ENCODE measurements at places on chromosomes 4 and X.

GRCh38 chrX:110851780-110852179, 56.2 kb upstream of the CHRDL1 start:
- DNase-seq, result no peak

GRCh38 chr4:95363966-95364365, 184.8 kb downstream of the UNC5C start:
- DNase-seq, result no peak

GRCh38 chr4:178599521-178599920, 1157.3 kb upstream of the AGA start:
- DNase-seq, result no peak

DNA sequence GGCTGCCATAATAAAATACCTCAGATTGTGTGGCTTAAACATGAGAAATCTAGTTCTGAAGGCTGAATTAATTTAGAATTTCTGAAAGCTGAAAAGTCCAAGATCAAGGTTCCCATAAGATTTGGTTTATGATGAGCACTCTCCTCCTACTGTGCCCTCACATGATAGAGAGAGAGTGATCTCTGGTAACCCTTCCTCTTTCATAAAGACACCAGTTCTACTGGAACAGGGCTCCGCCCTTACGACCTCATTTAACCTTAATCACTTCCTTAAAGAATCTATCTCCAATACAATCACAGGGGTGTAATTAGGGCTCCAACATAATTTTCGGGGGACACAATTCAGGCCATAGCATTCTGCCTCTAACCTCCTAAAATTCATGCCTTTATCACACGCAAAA, 194.0 kb upstream of the MAB21L2 start:
- no peak for DNase-seq

DNA sequence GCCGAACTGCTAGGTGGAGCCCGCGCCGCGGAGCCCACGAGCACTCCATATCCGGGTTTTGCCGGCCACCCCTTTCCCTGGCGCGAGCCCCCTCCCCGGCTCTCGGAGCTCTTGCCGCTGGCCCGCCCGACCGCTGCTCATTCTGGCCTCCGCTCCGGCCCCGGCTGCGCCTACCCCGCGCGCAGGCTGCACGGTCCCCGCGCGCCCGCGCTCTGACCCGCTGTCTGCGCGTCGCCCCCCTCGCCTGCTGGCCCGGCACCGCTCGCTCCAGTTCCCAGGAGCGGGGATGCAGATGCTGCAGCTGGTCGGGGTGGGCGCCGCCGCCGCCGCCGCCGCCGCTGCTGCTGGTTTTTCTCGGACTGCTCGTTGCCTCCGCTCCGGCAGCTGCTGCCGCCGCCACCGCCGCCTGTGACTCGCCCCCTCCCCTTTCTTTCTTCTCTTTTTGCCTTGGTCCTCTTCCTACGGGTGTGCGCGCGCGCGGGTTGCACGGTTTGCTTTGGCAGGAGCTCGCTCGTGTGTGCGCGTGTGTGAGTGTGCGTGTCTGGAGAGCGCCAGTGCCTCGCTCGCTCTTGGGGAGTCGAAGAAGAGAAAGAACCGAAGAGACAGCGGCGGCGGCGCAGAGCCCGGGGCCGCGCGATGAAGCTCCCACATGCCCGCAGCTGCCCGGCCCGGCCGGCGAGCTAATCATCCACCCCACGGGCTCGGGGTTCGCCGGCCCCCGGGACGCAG, at the start of gene ADGRL3:
Gene ADGRL3, plus strand, starts transcription at position 140 of the 729 bp plus-strand sequence.
- DNase-seq, result no peak

DNA sequence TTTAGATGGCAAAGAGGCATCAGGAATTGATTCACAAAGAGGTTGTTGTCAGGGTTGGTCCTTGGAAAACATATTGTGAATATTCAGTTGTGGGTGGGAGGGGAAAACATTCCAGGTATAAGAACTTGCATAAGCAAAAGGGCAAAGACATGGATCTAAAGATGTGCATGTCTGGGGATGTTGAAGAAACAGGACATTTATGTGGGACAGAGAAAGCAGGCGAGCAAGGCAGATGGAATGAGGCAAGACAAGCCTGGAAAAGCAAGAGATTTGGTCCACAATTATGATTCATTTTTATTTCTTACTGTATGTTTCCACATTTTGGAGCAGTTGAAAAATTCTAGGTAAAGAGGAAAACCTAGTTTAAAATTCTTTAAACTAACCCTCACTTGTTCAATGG, 134.9 kb upstream of the CXXC4 start:
- no peak for DNase-seq

- no peak for DNase-seq
Measured at GRCh38 chr4:145316897-145317574, 136.6 kb upstream of the OTUD4 start.

GRCh38 chrX:17359500-17359899, 15.5 kb upstream of the NHS start:
- no peak for DNase-seq

DNA sequence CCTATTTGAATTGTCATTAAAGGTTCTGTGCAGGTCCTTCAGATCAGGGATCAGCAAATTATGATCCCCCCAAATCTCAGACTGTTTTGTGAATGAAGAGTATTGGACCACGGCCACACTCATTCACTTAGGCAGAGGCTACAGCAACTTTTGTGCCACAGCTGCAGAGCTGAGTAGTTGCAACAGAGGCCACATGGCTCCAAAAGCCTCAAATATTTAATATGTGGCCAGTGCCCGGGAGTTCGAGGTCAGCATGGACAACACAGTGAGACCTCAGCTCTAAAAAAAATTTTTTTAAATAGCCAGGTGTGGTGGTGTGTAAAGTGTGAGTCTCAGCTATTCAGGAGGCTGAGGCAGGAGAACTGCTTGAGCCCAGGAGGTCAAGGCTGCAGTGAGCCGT, 100.7 kb downstream of the NSUN7 start:
- no peak for DNase-seq

- no peak for DNase-seq
Measured at GRCh38 chr4:39422247-39422646, 15.5 kb downstream of the KLB start.

DNA sequence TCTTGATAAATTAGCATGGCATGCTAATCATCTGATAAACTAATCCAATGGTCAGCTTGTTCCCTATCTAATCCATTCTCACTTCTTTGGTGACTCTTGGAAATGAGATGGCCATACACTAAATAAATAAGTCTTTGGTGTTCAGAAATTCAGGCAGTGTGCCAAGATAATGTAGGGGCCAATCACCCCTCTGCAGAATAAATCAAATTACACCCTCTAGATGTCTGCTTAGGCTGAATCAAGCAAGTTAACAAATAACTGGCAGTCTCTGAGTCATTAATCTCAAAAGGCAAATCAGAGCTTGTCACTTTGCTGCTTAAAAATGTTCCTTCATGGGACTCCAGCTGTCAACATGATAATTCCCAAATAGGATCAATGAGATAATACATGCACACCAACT, 97.4 kb downstream of the NLGN4X start:
- no peak for DNase-seq

- no peak for DNase-seq
Measured at GRCh38 chrX:15451913-15452312, 41.2 kb downstream of the PIR start.

DNA sequence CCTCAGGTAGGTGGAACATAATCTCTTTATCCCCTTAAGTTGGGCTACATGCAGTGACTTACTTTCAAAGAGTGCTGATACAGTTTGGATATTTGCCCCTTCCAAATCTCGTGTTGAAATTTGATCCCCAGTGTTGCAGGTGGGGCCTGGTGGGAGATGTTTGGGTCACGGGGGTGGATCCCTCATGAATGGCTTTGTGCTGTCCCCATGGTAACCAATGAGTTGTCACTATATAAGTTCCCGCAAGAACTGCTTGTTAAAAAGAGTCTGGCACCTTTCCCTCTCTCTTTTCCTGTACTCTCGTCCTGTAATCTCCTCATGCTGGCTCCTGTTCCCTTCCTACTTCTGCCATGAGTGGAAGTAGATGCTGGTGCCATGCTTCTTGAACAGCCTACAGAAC, 71.3 kb downstream of the GLRA3 start:
- DNase-seq, result no peak

GRCh38 chrX:71669492-71669891, 2.1 kb downstream of the LOC101059915 start:
- no peak for DNase-seq

- no peak for DNase-seq
Measured at GRCh38 chr4:24279469-24279868, 304.9 kb downstream of the DHX15 start.

GRCh38 chr4:79626611-79627010, 218.6 kb upstream of the GK2 start:
- DNase-seq, result no peak

- DNase-seq, result no peak
Measured at GRCh38 chrX:53048169-53049126, at the start of gene GPR173. TSS of gene GPR173 (plus strand) at chrX:53048789. CDS start at chrX:53076622, 27,833 bp downstream.

DNA sequence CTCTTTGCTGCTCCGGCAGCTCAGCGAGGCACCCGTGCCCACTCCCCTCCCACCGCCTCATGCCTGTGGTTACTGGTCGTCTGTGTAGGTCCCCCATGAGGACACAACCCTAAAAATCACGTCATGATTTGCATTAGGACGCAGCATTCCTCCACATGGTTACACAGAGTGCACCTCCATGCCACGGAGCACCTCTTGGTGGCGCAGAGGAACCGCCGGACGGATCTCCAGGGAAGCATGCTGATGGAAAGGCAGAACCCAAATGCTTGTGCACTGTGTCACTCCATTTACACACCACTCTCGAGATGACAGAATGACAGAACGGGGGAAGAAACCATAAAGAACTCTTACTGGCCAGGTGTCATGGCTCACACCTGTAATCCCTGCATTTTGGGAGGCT, 22.4 kb downstream of the FAM53A start:
- no peak for DNase-seq

GRCh38 chr4:5991405-5991804, 26.8 kb downstream of the C4orf50 start:
- no peak for DNase-seq

DNA sequence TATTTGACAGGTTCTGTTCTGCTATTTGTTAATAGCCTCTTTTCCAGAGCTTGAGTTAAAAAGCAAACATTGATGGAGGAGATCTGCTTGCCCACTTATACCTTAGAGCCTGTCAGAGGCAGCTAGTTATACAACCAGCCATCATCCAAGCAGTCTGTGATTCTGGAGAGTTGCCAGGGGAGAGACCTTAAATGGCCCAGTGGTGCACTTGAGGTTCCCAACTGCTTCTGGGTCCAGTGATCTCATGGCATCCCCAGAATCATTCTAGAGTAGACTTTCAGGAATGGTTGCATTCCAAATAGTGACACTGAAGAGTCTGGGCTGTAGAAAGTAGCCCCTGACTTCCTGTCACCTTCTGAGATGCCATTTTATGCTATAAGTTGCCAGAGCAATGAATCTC, 160.7 kb downstream of the FHIP1A start:
- no peak for DNase-seq

DNA sequence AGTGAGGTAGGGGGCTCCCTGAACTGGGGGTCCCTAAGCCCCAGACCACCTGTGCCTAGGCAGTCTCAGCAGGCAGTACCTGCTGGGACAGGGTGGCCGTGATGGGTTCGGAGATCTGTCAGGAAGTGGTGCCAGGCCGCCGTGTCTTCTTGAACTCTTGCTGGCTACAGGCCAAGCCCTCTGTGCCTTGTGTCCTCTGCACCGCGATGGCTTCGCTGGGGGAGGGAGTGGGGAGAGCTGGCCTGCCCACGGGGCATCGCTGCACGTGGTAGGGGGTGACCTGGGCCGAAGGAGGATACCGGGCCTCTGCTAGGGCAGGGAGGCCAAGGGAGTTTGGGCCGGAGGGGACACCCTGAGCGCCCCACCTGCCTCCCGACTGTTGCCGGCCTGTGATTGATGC, 96.7 kb upstream of the NKX1-1 start:
- DNase-seq, result no peak

- DNase-seq, result no peak
Measured at GRCh38 chr4:149784018-149784417, 31.6 kb downstream of the IQCM start.

GRCh38 chr4:61877266-61877665, 677.1 kb downstream of the ADGRL3 start:
- no peak for DNase-seq

- DNase-seq, result no peak
Measured at GRCh38 chr4:18042754-18043153, 21.2 kb upstream of the LCORL start.

GRCh38 chr4:164770010-164770724, 16.2 kb downstream of the SMIM31 start:
- DNase-seq, result no peak

- DNase-seq, result no peak
Measured at GRCh38 chrX:124257924-124258702, 74.3 kb upstream of the TEX13D start.

DNA sequence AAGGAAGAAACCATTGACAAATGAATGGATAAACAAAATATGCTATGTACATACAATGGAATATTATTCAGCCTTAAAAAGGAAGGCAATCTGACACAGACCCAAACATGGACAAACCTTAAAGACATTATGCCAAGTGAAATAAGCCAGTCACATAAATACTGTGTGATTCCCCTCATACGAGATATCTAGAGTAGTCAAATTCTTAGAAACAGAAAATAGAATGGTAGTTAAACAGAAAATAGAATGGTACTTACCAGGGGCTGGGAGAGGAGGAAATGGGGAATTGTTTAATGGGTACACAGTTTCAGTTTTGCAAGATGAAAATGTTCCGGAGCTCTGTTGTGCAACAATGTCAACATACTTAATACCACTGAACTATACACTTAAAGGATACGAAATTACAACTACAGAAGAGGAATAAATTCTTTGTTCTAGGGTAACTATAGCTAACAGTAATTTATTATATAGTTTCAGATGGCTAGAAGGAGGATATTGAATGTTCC, 47.8 kb upstream of the DUSP21 start:
- no peak for DNase-seq

DNA sequence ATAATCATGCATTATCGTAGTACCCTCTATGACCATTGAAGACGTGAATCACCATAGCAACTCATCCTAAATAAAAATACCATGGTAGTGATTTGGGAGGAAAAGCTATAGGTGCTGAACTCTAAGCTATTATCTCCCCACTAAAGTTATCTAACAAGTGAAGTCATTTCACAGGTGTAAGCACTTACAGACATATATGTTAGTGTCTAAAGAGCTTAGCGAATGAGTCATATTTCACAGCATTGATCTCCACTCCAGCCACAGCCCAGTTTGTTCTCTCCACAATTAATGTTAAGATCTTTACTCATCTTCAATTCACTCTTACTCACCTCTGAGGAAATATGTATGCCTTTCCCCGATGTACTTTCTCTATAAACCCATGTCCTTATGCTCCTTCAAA, 57.0 kb downstream of the DCAF8L1 start:
- DNase-seq, result no peak

DNA sequence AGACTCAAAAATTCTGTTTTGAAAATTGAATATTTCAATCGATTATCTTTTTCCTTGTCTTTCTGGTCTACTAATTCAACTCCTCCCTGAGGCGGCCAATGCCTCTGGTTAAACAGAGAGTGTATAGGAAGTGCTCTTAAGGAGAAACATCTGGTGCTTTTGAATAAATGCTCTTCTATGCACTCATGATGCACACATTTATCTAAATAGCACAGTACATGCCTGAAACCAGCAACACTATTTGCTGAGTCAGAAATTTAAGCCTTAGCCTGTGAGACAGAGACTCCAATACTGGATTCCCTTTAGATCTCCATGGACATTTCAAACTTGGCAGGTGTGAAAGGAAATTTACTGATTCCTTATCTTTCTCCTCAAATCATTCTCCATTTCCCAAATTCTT, 118.6 kb downstream of the SLIT2 start:
- no peak for DNase-seq

GRCh38 chrX:31506360-31506759, 434.5 kb upstream of the FTHL17 start:
- no peak for DNase-seq

- DNase-seq, result no peak
Measured at GRCh38 chrX:24494647-24495075, 29.6 kb downstream of the PDK3 start.

GRCh38 chrX:110741213-110741796, 54.3 kb downstream of the CHRDL1 start:
- DNase-seq, result no peak
